ENCODE measurements at places on chromosomes 7 and 10.

DNA sequence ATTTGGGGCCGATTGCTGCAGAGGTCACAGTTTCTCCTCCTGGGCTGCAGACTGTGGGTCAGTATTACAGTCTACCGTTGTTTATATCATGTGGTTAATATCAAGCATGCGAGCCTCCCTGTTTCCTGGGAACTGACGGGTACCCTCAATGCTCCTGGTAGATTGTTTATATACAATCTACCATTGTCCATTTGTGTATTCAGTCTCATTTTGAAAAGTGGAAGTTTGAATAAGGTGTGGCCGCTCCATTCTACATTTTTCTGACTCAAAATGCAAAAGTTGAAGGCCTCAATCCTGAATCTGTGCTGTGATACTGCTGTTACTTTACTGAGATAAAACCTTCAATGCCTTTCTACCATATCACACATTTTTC is 107.9 kb downstream of the ACTR3B start:
- no peak for DNase-seq

DNA sequence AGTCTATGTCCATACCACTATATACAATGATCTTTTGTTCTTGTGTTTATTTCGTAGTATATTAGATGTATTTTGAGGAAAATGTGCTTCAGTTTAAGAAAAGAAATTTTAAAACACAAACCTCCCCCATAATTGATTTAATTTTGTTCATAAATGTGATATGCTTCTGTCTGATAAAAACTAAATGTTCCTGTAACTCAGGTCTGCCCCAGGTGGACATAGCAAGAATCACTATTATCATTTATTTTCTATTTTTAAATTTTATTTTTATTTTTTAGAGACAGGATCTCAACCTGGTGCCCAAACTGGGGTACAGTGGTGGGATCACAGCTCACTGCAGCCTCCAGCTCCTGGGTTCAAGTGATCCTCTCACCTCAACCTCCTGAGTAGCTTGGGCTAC is 43.2 kb downstream of the BEND7 start:
- no peak for DNase-seq

DNA sequence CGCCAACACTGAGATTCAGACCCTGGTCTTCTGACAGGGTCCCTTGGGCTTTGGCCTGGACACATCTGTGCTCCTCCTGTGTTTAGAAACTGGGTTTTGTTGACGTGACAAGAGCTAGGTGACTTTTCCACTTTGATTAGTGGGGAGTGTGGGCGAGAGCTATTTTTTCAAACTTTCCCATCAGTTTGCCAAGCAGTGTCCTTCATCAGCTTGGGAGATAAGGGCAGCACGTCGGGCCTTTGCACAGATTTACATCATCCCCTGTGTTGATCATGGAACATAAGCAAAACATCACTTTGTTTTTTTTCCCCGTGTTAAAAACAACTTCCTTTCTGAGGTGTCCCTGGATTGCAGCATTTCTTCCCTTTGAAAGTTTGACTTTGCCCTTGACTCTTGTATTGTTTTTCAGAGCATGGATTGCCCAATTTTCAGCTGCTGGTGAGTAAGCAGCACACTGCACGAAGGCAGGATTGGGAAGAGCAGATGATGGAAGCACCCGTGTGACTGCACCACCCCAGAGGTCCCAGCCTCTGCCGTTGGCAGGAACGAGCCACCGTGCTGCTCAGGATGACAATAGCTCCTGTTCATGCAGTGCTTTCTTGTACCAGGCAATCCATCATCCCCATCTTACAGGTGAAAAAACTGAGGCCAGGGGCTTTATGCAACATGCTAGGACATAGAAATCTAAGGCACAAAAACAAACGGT is 6.4 kb upstream of the IGFBP1 start:
- no peak for DNase-seq

GRCh38 chr7:103989785-103990767 is 618 bp upstream of the RELN start:
- peak; percentile 28 for DNase-seq

GRCh38 chr10:117226813-117227451 is 14.0 kb upstream of the SLC18A2 start:
- DNase-seq = no peak

DNA sequence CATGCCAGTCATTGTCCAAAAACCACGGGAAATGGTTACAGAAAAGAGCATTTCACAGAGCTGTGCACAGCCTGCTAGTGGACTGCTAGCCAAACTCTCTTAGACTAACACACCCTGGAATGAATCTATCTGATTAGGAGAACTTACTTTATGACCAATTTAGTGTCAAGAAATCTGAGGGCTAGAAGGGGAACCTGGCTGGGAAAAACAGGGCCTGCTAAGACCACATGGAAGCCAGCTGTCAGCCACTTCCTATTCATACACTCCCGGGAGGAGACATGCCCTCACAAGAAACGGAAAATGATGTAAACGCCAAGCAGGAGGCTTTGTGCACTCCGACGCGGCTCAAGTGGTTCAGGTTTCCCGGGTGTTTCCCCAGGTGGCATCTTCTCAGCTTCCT is 54.8 kb downstream of the MPP7 start:
- no peak for DNase-seq

DNA sequence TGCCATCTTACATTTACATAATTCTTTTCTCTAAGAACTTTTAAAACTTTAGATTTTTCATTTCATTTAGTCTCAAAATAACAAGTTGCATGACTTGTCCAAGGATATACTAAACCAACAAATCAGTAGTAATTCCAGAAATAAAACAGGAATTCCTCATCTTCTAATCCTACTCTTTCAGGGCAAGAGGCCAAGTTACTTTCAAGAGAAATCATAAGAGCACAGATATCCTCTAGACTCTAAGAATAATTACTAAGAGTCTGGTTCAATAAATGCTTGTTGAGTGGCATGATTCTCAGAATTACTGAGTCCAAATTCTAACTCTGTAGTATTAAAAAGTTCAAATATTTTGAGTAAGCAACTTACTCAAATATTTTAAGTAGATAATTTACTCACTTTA is 12.9 kb downstream of the PDZD8 start:
- no peak for DNase-seq

DNA sequence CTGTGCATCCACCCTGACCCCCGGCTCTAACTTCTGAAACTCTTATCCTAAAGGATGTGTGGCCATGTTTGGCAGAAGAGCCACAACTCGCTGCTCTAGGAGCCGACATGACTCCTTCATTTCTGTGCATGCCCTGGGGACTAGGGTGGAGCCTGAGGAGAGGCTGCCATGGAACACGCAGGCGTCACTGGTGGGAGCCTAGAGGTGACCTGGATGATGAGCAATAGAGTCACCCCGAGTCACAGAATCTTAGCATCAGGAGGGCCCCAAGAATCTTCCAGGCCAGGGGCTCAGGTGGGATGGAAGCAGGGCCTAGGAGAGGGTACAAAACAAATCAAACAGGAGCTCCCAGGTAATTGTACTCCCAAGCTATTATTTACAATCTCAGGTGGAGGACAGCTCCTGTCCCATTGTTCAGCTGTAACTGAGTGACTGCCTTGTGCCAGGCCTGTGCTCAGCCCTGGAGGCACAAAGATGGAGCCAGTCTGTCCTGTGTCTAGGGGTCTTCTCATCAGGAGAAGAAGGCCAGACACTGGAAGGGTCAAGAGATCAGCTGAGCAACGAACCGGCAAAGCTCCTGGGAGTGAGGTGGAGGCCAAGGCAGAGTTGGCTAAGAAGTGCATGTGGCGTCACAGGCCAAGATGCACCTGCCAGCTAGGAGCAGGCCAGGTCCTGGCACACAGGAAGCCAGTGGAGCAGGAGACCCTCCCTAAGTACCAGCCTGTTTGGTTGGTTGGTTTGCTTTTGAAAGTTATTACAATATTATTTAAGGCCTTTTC is 5.8 kb upstream of the ZNF22 start:
- DNase-seq = no peak

DNA sequence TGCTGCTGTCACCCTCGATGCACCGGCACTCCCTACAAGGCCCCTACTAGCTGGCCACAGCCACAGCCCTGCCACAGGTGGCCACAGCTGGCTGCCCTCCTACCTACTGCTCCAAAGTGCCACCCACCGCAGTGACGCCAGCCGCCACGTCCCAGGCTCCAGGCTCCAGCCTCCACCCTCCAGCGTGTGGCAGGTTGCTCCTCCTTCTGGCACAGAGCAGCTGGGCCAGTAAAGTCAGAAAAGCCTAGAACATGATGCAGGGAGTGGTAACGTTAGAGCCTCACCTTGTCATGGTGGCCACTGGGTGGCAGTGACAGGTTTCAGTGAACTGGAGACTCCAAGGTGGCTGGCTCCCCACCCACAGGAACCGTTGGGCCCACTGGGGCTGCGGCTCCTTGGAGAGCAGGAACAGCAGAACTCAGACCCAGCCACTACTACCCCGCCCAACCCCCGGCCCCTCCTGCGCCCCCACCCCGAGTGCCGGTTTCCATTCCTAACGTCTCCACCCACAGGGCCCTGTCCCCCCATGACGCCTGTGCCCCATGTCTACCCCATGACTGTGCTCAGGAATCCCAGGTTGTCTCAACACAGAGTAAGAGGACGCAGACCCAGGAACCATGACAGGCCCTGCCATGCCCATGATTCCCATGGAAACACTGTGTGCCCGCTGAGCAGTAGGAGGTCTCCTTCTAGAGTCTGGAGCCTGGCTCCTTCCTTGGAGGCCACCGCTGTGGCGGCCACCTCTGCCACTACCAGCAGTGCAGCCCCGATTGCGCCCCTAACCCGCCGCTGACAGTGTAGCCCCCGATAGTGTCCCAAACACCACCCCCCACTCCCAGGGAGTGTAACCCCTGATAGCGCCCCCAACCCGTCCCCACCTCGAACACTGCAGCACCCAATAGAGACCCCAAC is 52.3 kb upstream of the ZNF33B start:
- no peak for DNase-seq

- DNase-seq = no peak
These were observed 142.6 kb upstream of the ASAH2 start for GRCh38 chr10:50393784-50394467.

DNA sequence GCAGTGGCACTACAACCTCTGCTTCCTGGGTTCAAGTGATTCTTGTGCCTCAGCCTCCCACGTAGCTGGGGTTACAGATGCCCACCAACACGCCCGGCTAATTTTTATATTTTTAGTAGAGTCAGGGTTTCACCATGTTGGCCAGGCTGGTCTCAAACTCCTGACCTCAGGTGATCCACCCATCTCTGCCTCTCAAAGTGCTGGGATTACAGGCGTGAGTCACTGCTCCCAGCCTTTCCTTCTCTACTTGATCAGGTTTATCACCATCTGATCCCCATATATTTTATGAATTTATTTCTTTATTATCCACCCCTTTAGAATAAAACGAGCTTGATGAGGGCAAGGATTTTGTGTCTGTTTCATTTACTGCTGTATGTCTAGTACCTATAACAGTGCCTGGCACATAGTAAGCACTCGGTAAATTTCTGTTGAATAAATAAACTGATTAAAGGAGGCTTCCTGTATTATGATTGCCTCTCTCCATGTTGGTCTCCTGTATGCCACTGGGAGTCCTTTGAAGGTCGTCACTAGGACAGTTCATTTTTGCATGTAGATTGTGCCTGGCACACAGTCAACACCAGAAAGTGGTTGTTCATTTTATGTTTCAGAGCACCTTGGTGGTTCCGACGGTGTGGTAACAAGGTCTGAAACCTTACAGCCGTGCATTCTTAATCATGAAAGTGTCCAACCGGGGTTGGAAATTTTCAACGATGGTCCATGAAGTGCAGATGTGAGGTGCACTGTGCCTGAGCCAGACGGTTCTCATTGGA is 9.6 kb upstream of the EIF3A start:
- DNase-seq = no peak

- DNase-seq = no peak
These were observed 24.3 kb downstream of the YWHAG start for GRCh38 chr7:76334320-76334967.

- peak; percentile 81 for DNase-seq
These were observed 39.8 kb downstream of the SPOCK2 start for GRCh38 chr10:72048450-72049124.

- DNase-seq = no peak
These were observed 268.1 kb upstream of the FZD8 start for GRCh38 chr10:35910234-35910633.

GRCh38 chr7:128741491-128741890 is 2.3 kb downstream of the CALU start:
- DNase-seq = no peak

DNA sequence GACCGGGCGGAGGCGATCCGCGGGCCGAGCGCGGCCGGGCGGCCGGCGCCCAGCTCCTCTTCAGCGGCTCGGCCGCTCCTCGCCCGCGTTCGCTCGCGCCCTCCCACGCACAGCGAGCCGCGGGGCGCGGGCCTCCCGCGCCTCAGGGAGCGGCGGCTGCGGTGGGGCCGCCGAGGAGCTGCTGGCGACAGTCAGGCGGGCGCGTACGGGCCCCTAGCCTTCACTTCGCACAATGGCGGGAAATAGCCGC is at the start of gene MCMBP:
Gene MCMBP (minus strand): TSS at position 234 of the 250 bp plus-strand sequence. CDS start 259 bp downstream, outside the sequence.
- no peak for DNase-seq

DNA sequence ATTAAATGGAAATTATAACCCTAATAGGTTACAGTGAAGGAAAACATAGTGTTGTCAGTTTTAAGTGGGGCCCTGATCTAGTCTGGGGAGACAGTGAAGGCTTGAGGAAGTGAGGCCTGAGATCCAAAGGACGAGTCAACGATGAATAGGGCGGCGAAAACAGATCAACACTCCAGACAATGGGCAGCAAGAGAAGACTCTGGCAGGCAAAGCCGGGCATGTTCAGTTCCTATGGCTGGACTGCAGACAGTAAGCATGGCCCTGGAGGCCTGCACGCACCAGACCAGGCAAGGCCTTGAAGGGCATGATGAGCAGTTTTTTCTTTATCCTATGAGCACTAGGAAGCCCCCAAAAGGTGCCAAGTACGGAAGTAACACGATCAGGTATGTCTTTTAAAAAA is 127.8 kb downstream of the RNF216 start:
- DNase-seq = no peak

GRCh38 chr10:49367600-49367999 is 28.3 kb downstream of the DRGX start:
- DNase-seq = no peak

- DNase-seq = no peak
These were observed 5.1 kb downstream of the GNA12 start for GRCh38 chr7:2838873-2839578.

DNA sequence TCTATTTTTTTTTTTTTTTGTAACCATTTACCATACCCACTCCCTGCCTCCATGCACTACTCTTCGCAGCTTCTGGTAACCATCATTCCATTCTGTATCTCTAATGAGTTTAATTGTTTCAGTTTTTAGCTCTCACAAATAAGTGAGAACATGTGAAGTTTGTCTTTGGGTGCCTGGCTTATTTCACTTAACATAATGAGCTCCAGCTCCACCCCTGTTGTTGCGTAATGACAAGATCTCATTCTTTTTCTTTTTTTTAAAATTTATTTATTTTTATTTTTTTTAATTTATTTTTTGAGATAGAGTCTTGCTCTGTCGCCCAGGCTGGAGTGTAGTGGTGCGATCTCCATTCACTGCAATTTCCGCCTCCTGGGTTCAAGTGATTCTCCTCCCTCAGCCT is 142.3 kb upstream of the PCLO start:
- no peak for DNase-seq

GRCh38 chr7:71454981-71455380 is 323.0 kb downstream of the GALNT17 start:
- no peak for DNase-seq

- no peak for DNase-seq
These were observed 22.2 kb downstream of the TYW1B start for GRCh38 chr7:72805526-72806494.

Data from NCI-H1930 (cell line).